ENCODE measurements at places on chromosomes 2 and 18.

- no peak for DNase-seq
Observed at GRCh38 chr2:10221443-10221842, 81.3 kb upstream of the HPCAL1 start.

DNA sequence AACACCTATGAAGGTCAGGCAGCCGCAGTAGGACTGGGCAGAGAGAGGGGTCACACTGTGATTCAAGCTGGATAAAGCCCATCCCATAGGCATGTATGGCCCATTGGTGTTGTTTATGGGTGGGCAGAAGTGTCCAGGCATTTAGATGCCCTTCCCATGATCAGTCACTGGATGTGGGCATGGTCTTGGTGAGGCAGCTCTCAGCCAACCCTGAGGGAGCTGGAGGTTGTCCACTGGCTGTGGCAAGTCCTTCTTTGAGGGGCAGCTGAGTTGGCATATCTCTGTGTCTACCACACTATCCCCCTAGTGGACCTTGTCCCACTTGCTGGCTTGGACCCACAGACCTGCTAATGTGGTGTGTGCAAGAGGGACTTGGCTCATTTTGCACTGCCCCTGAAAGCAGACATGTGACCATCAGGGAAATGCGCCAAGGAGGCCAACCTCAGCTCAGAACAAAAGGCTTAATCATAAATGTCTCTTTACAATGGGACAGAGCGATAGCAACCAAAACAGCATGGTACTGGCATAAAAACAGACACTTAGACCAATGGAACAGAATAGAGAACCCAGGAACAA, 82.0 kb downstream of the TMEM17 start:
- DNase-seq, result no peak

DNA sequence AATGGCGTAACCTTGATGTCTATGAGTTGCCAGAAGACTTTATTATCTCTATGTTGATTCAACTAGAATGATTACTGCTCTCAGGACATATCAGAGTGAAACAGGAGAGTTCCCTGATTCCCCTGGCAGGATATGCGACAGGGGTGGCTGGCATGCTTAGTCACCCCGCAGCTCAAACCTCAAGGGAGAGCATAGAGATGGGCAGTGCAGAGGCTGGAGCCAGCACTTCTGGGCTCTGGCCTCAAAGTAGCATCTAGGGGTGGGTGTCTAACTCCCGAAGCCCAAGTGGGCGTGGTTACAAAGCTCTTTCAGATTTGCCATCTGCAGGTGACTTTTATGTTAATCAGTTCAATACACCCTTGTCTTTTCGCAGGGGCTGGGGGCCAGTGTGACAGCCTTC, 391.6 kb downstream of the ADCYAP1 start:
- no peak for DNase-seq

- no peak for DNase-seq
Observed at GRCh38 chr2:85308896-85309555, 18.8 kb downstream of the TGOLN2 start.

DNA sequence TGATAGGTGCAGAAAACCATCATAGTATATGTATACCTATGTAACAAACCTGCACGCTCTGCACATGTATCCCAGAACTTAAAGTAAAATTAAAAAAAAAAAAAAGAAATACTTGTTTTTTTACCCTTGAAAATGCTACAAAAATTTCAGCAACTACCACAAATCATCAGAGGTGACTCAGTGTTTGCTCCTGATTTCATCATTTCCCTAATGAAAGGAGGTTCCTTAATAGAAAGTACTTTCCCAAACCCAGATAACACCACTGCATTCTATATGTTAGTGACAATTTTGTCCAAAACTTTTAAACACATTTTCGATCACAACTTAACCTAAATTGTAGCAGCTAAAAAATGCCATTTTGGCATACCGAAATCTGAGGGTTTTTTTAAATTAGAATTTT, 163.3 kb downstream of the SLC39A10 start:
- DNase-seq, result no peak

DNA sequence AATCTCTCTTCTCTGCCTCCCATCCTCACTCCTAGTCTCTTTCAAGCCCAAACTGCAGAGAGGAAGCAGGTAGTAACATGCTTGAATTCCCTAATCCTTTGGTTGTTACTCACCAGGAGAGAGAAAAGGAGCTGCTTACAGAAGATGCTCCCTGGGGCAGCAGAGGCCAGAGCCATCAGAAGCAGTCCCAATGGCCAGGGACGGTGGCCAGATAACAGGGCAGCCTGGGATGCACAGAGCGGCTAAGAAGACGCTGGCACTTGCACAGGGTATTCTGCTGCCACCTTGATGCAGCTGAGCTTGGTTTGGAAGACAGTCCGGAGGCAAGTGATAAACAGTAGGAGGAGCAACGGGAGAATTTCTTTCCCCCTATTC, 250 bp downstream of the DSC1 start:
- no peak for DNase-seq

GRCh38 chr2:220499225-220499624, 871.8 kb downstream of the SLC4A3 start:
- no peak for DNase-seq

GRCh38 chr2:38533180-38533579, 69.5 kb downstream of the HNRNPLL start:
- DNase-seq, result no peak

- DNase-seq, result no peak
Observed at GRCh38 chr2:28434600-28434989, 41.9 kb downstream of the FOSL2 start.

GRCh38 chr2:188979187-188980114, 5.3 kb downstream of the COL3A1 start:
- DNase-seq, result no peak

GRCh38 chr2:50875561-50875960, 156.4 kb downstream of the NRXN1 start:
- DNase-seq, result no peak

DNA sequence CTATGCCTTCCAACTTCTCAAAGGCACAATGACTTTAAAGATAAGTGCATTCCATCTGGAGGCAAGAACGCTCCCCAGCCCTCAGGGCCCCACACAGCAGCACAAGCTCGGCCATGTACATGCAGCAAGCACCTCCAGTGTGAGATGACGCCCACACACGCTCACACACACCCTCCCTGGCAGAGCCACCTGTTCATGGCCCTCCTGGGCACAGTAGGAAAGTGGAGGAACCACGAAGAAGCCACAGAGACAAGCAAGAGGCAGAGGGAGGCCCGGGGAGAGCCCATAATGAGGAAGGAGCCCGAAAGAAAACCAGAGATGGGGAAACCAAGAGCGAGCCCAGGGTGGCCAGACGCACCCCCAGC, 21.7 kb downstream of the BIN1 start:
- DNase-seq, result no peak

- no peak for DNase-seq
Observed at GRCh38 chr2:138811431-138811830, 31.2 kb upstream of the NXPH2 start.

DNA sequence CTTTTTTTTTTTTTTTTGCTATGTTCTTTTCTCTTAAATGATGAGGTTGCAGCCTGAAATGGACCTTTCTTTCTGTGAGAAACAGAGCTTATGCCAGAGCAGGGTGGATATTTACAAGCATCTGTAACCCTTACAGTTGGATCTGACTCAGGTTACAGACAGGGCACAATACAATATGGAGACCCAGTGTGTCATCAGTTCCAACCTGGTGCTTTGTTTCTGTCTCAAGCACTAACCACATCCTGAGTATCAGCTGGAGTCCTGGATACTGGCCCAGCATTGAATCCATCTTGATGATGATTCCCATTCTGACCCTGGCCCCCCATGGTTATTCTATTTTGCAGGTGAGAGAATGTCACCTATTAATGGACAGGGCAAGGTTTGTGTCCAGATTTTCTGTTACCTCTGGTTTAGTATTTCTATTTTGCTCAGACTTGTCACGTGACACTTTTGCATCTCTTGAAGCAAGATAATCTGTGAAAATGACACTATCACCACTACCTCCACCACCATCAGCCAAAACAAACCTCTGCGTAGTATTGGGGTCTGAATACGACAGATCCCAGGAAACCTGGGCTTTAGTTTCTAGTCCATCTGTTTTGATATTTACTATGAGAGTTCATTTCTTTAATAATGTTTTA, 174.0 kb downstream of the CCDC85A start:
- no peak for DNase-seq

GRCh38 chr2:179991344-179991743, 15.8 kb downstream of the CWC22 start:
- no peak for DNase-seq

GRCh38 chr2:161119483-161119882, 40.7 kb upstream of the TANK start:
- DNase-seq, result no peak

- DNase-seq, result no peak
Observed at GRCh38 chr2:159803235-159803962, 5.4 kb upstream of the CD302 start.

- peak; percentile 75 for DNase-seq
Observed at GRCh38 chr2:157876066-157876785, at the start of gene ACVR1. Gene ACVR1, minus strand, starts transcription at chr2:157876330. Its CDS starts 76,837 bp downstream, at chr2:157799493.

GRCh38 chr2:146365041-146365440, 1479.8 kb upstream of the ACVR2A start:
- DNase-seq, result no peak

DNA sequence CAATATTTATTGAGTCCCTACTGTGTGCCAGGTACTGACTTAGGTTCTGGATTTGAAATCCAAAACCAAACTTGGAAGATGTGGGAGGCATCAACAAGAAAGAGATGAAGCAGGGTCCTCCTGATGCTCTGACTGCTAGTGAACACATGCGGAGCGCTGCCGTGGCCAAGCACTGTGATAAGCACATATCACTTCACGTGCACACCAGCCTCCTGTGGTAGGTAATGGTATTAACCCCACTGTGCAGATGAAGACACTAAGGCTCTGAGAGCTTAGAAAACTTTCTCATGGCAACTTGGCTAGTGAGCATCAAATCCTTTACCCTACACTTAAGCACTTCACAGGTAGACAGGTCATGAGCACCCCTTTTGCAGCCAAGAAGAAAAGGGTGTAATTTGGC, 216.1 kb downstream of the HAUS1 start:
- DNase-seq, result no peak

DNA sequence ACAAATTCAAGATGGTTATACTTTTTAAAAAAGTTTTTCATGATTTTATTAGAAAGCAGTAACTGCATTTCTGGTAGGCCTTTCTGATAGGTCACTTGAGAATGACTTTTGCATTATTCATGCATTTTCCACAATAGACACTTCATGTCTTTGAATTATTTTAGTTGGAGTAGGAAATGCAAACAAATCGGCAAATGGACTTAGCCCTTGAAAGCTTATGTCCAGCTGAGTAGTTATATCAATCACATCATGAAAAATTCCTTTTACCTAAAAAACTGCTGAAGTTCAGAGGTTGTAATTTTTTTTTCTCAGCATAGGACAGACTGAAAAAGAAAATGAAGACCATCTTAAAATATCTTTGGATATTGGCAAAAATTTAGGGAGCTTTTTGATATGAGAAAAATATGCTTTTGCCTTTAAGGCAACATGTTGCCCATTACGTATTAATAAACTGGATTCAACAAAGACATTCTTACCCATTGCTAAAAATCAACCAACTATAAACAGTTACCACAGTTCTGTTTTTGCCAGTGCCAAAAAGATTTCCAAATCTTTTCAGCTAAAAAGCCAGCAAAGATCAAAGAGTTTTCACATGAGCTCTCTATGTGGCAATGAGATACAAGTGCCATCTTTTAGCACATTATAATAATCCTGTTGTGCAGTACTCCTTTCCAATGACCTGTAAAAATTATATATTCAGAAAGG, 45.5 kb upstream of the FRZB start:
- DNase-seq, result no peak

- DNase-seq, result no peak
Observed at GRCh38 chr2:22902180-22902550, 482.8 kb upstream of the KLHL29 start.

DNA sequence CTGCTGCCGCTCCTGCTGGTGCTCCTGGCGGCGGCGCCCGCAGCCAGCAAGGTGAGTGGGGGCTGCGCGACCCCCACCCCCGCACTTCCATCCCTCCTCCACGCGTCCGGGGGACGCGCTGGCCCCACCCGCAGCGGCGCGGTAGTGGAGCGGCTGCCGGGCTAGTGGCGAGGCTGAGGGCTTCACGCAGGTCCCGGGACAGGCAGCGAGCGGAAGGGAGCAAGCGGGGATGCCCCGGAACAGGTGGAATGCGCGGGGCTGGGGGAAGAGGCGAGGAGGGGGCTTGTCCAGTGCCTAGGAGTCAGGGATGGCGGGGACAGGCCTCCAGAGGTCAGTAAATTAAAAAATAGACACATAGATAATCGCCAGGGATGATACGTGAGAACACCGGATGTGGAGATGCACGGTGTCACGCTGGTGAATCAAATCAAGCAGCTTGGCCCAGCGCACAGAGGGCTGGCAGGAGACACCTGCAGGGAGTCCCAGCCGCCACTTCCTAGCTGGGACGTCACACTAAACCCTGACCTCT, 403 bp downstream of the COL4A3 start:
- no peak for DNase-seq

- no peak for DNase-seq
Observed at GRCh38 chr2:98769114-98769476, 38.2 kb upstream of the MGAT4A start.

GRCh38 chr2:158513841-158514240, 57.1 kb downstream of the PKP4 start:
- DNase-seq, result no peak

DNA sequence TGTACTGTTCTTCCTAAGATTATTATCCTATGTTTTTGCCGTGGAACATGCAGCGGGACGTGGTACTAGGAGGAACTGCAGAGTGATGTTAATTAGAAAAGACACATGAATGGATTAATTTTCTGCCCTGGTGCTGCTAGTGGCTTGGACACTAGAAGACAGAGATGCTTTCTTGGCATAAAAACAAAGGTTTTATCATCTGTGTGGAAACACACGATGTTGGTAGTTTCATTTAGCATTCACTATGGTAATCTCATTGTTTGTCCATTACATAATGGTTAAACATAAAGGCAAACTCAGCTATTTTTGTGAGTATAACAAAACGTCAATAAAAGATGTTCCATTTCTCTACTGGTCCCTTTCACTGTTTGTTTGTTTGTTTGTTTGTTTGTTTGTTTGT, 22.8 kb downstream of the COL6A3 start:
- DNase-seq, result no peak

DNA sequence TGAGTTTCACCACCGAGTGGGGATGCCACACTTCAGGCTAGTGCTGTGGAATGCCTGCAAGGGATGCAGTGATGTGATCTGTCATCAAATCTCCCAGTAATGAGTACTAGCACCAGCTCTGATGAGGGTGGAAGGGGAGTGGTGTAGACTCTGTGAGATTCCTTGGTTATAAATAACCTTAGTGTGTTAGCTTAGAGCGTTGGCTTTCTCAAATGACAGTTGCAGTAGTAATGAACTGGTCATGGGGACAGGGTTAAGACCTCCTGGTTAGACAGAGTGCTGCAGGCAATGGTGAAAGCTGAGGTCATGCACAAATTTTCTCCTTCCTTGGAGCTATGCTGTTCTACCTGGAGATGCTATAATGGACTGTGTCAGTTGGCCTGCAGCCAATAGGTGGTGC, 1063.4 kb upstream of the CRIM1 start:
- DNase-seq, result no peak

Data from T-helper 17 cell (primary cell).